ENCODE measurements at places on chromosomes 7 and 10. TPM values are rescaled to one million over a fixed set of nuclear protein-coding genes. Genes with fewer than 3 reads are reported as not detected.

DNA sequence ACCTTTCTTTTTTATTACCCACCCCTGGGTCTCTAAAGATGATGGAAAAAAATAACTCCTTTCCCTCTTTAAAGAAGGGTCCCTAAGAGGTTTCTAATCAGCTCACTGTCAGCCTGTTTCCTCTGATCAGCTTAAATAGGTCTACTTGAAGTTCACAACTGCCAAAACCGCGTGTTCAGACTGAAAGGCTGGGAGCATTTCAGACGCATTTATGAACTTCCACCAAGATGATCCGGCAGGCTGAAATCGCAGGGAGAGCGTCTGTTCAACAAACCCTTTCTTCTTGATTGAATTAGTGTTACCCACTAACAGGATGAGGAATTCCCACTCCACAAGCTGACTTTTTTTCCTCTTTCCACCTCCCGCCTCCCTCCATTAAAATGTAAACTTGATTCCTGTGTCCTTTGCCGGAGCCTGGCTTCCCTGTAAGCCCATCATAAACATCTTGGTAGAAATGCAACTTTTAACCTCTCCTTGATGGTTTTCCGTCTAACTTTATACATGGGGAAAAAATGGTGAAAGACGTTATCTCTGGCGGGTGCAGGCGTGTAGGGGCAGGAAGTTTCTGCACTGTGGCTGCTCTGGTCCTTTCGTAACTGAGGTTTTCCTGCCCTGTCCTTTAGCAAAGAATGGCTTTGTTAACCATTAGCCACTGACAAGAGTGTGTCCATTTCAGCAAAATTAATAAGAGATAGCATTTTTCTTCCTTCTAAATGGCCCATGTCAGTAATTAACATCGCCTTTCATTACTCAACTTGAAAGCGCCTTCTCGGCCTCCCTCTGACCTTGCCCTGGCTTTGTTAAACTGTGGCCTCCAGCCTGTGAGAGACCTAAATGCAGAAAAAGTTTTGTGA is 130.7 kb downstream of the BAMBI start:
- DNase-seq: no peak

- peak; percentile 59 for DNase-seq
Measured at GRCh38 chr10:132162590-132163277, 24.0 kb upstream of the DPYSL4 start.

DNA sequence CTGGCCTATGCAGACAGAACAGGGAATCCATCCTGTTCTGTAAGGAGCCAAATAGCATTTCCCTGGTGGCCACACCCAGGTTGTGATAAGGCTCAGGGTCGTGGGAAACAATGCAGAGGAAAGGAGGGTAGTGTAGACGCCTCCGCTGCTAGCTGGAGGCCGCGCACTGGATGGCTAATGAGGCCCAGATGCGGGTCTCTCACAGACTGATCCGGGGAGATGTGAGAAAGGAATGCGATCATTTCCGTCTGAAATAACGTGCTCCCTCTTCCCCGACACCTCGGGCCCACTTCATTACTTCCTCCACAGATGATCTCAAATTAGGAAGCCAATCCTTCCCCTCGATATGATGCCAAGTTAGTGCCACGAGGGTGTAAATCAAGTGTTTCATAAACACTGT is 203.3 kb downstream of the TAX1BP1 start:
- DNase-seq: no peak

DNA sequence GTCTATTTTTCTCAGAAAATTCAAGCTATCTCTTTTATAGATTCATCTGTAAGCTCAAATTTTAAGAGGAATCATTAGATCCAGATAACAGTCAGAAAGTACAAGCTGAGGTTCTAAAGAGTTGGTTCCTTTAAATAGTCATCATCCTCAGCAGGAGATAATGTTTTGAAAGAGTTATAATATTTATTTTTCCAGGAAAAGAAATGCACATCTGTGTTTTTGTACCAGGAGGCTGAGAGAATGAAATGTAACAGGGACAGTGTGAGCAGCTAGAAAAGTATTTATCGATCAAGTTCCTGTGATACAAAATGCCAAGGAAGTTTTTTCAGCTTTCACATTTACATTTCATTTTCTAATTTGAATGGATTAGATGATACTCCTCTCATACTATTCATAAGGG is 120.2 kb upstream of the LRRTM3 start:
- DNase-seq: no peak

GRCh38 chr7:34939175-34939574 is 98.1 kb downstream of the DPY19L1 start:
- DNase-seq: no peak

DNA sequence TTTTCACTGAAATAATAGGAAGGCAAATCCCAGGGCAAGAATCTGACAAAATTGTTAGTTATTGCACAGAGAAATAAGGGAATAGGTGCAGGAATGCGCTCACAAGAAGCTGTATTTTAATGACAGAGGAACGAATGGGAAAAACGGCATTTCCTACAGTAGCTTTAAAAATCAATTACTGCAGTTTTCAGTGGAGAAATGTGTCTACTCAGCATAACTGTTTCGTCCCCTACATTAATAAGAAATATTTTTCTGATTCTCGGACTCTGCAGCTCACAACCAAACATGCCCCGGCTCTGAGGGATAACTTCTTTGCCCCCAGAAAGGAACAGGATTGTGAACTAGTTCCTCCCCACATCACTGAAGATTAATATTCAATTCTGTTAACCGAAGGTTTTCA is 44.9 kb upstream of the TCERG1L start:
- no peak for DNase-seq

GRCh38 chr10:93420944-93421825 is 60.9 kb downstream of the MYOF start:
- no peak for DNase-seq

Gene LRRC17
- 1.4 TPM for polyA plus RNA-seq

DNA sequence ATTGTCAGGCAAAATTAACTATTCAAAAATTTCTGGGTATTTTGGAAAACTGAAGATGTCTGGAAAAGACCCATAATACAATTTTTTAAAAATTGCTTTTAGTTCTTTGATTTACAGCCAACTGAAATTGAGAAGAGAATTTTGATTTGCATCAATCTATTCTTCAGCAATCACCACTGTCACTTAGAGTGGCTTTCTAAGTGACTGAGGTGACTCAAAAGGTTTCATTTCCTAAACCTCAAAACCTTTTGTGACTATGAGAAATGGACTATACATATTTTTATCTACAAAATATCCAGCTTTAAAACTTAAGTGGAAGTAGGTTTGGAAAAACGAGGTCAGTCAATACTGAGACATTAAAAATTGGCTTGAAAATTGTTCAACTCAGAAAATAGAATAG is 60.0 kb downstream of the ENO4 start:
- DNase-seq: no peak

- peak; percentile 89 for DNase-seq
Measured at GRCh38 chr10:15168291-15168785, at the start of gene NMT2. TSS of gene NMT2 (minus strand) at chr10:15168693. CDS start at chr10:15168612, 81 bp downstream.

DNA sequence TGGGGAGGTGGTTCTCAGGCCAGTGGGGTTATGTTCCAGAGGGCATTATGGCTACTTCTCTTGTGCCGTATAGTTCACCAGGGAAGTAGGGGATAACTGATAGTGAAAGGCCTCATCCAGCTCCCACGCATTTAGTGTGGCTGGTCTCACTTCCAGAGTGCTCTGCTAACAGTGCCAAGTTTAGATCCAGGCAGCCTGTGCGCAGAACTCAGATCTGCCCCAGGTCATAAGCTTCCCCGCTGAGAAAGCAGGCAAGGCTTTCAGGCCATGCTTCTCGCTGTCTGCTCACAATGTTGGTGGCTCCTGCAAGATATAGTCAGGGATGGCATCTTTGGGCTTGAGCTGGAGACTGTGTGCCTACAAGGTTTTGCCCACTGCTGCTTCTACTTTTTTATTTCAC is 11.3 kb downstream of the AGK start:
- DNase-seq: peak; percentile 50

DNA sequence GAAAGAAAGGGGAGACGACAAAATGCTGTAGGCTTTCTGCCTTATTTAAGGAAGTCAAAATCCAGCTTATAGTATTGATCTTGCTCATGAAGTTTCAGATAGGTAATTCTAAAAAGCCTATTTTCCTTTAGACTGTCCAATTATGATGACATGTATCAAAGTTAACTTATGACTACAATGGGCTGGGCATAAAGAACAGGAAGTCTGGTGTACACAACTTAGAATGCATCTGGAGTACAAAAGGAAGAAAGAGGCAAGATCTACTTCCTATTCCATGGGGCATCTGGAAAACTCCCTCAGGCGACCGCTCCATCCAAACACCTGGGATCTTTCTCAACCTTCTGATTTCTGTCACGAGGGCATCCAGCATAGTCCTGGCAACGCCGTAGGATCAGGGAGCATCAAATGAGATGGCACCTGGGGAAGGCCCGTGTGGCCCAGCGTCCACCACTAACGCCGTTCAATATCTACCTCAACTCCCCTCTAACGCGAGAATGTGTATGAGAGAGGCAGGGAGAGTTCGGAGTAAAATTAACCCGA is 512 bp downstream of the FAM24B start:
- no peak for DNase-seq

Gene PODXL
- 30.9 TPM for polyA plus RNA-seq

Gene MGAM2
- 0.01 TPM for polyA plus RNA-seq

Gene PGAM2
- 2,064 TPM for polyA plus RNA-seq

GRCh38 chr7:83105063-83105462 is 57.6 kb downstream of the PCLO start:
- no peak for DNase-seq

GRCh38 chr10:8149991-8150390 is 95.5 kb downstream of the GATA3 start:
- DNase-seq: no peak

DNA sequence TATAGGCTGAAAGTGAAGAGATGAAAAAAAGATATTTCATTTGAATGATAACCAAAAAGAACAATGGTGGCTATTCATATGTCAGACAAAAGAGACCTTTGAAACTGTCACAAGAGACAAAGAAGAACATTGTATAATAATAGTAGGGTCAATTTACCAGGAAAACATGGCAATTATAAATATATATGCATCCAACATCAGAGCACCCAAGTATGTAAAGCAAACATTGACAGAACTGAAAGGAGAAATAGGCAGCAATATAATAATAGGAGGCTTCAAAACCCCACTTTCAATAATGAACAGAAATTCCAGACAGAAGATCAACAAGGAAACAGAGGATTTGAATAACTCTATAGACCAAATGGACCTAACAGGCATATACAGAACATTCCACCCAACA is 876.2 kb downstream of the GRID1 start:
- no peak for DNase-seq

DNA sequence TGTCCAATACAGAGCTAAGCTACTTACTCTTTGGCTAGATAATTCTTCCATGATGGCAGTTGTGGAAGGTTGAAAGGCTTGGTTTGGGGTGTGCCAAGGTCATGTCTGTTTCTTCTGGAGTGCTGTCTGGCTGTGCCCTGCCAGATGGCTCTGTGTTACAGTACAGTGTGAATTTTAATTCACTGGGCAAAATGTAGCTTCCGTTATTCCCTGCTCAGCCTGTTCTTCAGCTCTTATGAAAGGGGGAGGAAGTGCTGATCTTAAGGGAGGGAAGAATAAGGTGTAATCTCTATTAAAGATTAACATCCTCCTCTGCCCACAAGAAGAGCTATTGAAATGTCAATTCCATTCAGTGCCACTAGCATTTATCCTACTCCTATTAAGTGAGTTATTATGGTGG is 52.2 kb downstream of the SND1 start:
- DNase-seq: no peak

DNA sequence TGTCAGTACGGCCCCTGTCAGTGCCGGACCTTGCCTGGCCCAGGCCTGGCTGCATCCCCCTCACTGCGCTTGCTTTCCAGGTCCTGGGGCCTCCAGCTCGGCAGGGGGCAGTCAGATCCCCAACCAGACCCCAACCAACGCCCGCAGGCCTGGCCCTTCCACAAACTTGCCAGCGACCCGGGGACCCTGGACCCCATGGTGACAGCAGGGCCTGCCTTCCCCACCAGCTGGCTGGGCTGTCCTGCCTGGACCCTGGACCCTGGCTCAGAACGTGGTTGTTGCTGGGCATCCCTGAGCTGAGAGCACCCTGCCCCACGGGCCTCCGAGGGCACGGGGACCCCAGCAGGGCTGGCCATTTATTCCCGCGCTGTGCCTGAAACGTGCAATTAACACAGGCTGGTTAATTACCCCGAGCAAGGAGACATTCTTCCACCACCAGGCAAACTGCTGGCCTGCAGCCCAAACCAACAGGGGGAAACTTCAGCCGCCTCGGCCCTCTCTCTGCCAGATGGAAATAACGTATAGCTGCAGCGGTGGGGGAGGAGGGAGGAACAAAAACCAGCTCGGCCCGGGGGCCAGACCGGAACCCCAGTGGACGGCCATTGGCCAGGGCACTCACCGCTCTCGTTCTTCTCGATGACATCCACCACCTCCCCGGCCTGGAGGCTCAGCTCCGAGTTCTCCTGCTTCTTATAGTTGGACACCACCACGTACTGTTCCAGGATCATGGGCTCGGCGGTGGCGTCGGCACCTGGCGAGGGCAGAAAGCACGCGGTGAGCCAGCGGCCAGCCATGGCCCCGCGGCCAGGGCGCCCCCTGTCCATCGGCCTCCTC is 167.1 kb downstream of the NEURL1 start:
- peak; percentile 35 for DNase-seq

Gene PLA2G12B
- polyA plus RNA-seq: not detected

- DNase-seq: peak; percentile 78
Measured at GRCh38 chr10:89414879-89415821, 782 bp downstream of the IFIT5 start.
